ENCODE measurements at places on chromosomes 2 and 18. TPM values are rescaled to one million over a fixed set of nuclear protein-coding genes. Genes with fewer than 3 reads are reported as not detected.

LIMS4 gene
- 15.9 TPM for total RNA-seq

CDKL4 gene
- 3.5 TPM for total RNA-seq

TRABD2A gene
- 3.5 TPM for total RNA-seq

FBXO48 gene
- 0.88 TPM for total RNA-seq

DOK6 gene
- total RNA-seq = 2.7 TPM

LINC00305 gene
- not detected for total RNA-seq

MYCN gene
- total RNA-seq = not detected

HNMT gene
- total RNA-seq = 100 TPM

PSMD1 gene
- total RNA-seq = 112 TPM

ACVR2A gene
- total RNA-seq = 39.4 TPM

PAIP2B gene
- 0.59 TPM for total RNA-seq

ST8SIA3 gene
- total RNA-seq = not detected

LAMA3 gene
- 8.3 TPM for total RNA-seq

PRKCE gene
- 22.1 TPM for total RNA-seq

IL36B gene
- total RNA-seq = not detected

DYSF gene
- total RNA-seq = 4.3 TPM

SNORC gene
- total RNA-seq = 0.72 TPM

QPCT gene
- 25.7 TPM for total RNA-seq

RUFY4 gene
- total RNA-seq = not detected

ESCO1 gene
- total RNA-seq = 19.9 TPM

PLA2R1 gene
- total RNA-seq = 19.9 TPM

NEURL3 gene
- 0.29 TPM for total RNA-seq

DAPL1 gene
- total RNA-seq = not detected

TCF23 gene
- total RNA-seq = not detected

UGT1A8 gene
- total RNA-seq = not detected

TLX2 gene
- total RNA-seq = under 0.01 TPM

All from osteoblast (primary cell).